ENCODE measurements at places on chromosomes 5 and 9.

DNA sequence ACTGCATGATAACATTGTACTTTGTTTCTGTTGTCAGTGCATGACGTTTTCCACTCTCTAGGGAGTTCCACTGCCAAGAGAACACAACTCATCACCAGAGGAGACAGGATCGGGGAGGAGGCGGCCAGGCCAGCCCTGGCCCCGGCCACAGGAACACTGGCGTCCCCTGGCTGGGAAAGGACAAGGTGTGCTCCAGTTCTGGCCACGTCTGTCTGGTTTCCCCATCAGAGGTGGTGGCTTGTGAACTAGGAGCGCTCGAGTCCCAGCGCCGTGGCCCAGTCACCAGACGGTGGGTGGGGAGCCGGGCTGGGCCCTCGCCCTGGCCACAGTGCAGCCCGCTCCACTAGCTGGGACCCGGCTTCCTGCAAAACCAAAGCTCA lies 211.9 kb upstream of the IRX4 start:
- no peak for DNase-seq

- DNase-seq: no peak
These were observed 1.5 kb upstream of the TGFBI start for GRCh38 chr5:136027311-136027710.

GRCh38 chr5:2200261-2200950 lies 317.7 kb upstream of the IRX4 start:
- no peak for DNase-seq

GRCh38 chr5:93741136-93741811 lies at the start of gene POU5F2:
Gene POU5F2, minus strand, starts transcription at chr5:93741600. Its CDS starts 37 bp downstream, at chr5:93741563.
- no peak for DNase-seq

DNA sequence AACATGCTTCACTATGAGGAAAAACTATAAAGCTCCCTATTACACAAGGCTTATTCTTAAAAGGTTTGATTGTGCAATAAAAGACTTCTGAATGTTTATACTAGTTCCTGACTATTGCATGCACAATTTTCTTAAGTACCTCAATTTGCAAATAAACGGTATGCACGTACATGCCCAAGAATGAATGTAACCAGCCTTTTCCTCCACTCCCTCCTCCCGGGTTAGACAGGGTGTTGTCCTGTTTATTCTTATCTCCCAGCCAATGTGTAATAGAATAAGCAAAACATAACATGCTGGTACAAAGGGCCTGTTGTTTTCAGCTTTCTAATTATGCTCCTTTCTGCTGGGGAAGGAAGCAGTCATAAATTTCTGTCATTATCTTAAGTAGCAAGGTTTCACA lies 79.1 kb downstream of the AOPEP start:
- DNase-seq: no peak
